ENCODE measurements at places on chromosomes 7 and 10.

DNA sequence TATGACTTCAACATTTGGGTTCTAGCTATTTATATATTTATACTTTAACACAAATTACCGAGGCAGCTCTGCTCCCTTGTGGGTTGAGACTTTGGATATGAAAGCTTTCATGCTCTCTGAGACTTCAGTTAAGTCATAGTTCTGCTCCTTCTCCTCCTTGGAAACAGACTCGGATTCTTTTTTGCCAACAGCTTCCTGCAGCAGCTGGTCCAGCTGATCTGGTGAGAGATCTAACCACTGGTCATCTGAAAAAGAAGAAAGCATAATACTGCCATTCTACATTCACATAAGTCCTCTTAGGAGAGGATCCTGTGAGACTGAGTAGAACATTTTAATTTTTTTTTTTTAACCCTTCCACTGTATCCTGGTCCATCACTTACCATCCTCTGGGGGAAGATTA lies 28.6 kb downstream of the ECD start:
- no peak for DNase-seq

- DNase-seq: no peak
Measured at GRCh38 chr10:108500396-108500795, 1335.9 kb upstream of the SORCS1 start.

DNA sequence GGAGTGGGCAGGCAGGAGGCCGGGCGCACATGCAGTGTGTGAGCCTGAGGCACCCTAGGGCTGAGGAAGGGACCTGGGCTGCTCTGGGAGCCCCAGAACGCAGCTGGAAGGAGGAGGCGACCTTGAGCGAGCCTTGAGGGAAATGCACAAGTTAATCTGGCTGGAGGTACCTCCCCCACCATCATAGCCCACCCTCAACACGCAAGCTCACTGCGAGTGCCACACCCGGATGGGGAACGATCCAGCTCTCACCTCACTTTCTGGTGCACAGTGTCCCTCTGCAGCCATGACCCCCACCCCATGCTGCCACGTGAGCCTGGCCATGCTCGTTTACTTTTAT lies 162.4 kb upstream of the PPP2R2D start:
- DNase-seq: no peak

GRCh38 chr7:17150018-17150417 lies 148.4 kb upstream of the AHR start:
- no peak for DNase-seq

- DNase-seq: no peak
Measured at GRCh38 chr10:77027576-77027975, 610.0 kb downstream of the KCNMA1 start.
